Stimulated activated CD4-positive, alpha-beta T cell treated with anti-CD3 and anti-CD28 coated beads, Interleukin-12 subunit alpha, Interleukin-12 subunit beta, amount 100 ng/mL, for 24 hours (primary cell): ENCODE measurements at places on chromosomes 7 and 10.
A peak's percentile ranks its signal among the peaks of the same experiment; 100 is the strongest.

GRCh38 chr10:128896963-128897362, 570.1 kb upstream of the MGMT start:
- DNase-seq = no peak

DNA sequence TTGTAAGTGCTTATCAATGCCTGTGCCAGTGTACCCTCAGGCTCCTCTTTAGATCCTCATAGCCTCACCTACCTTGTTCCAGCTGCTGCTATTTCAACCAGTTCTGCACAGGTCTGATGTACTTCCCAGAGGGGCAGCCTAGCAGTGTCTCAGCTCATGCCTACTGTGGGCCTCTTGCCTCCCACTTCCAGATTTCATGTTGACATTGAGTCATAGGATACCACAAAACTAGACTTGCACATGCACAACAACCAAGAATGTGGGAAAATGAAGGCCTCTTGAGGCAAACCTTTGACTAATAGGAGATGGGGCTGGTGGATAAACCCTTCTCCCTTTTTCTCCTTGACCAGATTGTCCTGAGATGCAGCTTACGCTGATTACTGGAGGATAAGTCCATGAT, 31.0 kb downstream of the PON3 start:
- DNase-seq = no peak

GRCh38 chr10:62000037-62000603, 98.6 kb downstream of the ARID5B start:
- no peak for DNase-seq

DNA sequence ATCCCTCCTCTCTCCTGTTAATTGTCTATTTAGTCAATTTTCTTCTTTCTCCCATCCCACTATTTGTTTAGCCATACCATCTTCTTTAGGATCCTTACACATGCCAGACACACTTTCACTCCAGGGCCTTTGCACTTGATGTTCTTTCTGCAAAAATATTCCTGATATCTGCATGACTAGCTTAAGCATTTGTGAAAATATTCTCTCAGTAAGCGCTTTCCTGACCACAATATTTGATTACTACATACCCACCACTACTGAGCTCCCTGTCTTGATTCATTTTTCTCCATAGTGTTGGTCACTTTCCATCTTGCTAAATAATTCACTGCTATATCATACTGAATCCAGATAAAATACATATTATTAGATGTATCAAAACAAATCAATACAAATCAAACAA, 75.1 kb downstream of the SEMA3D start:
- DNase-seq = no peak

DNA sequence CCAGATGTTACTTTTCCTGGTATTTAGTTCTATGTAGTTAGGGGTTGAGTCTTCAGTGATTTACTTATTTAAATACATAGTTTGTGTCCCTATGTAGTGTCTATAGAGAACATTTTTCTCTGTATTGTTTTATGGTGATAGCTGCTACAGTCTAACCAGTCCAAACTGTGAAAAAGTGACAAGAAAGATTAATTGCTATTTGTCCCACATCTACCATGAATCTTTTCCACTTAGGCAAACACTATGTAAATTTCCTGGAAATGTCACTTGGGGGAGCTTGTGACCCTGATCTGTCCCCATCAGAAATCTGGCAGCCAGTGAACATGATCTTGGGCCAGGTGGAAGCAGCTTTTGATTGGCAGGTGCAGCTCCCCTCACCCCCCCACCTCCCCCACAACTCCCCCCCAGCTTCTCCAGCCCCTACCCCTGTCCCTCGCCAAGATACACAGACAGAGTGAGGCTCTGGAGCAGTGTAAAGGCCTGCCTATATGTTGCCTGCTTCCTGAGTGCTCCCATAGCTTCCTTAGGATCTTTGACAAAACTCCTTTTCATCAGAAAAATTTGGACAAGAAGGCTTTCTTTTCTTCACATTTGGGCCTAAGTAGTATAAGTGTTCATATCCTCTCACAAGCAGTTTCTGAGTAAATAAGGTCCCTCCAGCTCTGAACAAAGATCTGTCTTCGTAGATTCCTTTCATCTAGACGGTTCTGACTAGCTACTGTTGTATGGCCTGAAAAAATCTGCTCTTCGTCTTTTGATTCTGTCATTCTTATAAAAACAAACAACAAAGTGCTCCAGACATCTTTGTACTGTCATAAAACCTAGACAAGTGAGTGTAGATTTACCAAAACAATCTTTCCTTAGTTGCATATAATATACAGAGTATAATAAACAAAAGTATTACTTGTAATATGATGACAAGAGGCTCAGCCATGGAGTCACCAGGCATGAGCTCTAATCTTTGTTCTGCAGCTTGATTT, 31.5 kb upstream of the SLC13A1 start:
- no peak for DNase-seq

DNA sequence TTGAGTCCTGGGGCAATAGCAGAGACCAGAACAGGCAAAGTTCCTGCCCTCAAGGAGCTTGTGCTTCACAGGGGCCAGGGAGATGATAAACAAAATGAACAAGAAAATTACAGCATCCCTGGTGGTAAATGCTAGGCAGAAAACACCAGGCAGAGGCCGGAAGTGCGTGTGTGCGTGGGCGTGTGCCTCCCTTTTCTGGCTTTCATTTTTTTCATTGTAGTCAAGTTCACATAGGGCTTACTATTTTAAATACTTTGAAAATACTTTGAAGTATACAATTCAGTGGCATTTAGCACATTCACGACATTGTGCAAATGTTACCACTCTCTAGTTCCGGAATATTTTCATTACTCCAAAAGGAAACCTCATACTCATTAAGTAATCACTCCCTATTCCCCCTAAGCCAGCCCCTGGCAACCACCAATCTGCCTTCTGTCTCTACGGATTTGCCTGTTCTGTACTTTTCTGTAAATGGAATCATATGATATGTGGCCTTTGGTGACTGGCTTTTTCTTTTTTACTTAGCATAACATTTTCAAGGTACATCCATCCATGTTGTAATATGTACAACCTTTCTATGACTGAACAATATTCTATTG, 88.1 kb upstream of the PDCD4 start:
- DNase-seq = peak; percentile 41

DNA sequence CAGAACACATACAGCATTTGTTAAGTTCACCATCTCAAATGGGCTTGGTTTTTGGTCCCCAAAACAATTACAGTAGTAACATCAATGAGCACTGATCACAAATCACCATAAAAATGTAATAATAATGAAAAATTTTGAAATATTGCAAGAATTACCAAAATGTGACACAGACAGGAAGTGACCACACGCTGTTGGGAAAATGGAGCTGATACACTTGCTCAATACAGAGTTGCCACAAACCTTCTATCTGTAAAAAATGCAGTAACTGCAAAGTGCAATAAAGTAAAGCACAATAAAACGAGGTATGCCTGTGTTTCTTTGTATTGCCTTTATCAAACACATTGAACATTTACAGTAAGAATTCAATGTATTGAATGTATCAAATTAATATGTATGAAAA, 262.7 kb downstream of the CTNNA3 start:
- no peak for DNase-seq

GRCh38 chr7:140653319-140654108, 12.9 kb upstream of the DENND2A start:
- no peak for DNase-seq

- no peak for DNase-seq
Measured at GRCh38 chr7:29120955-29121354, 25.4 kb downstream of the CPVL start.

- DNase-seq = no peak
Measured at GRCh38 chr10:80501913-80502521, 35.7 kb upstream of the SH2D4B start.

- DNase-seq = no peak
Measured at GRCh38 chr7:14835384-14835783, 67.2 kb downstream of the DGKB start.

DNA sequence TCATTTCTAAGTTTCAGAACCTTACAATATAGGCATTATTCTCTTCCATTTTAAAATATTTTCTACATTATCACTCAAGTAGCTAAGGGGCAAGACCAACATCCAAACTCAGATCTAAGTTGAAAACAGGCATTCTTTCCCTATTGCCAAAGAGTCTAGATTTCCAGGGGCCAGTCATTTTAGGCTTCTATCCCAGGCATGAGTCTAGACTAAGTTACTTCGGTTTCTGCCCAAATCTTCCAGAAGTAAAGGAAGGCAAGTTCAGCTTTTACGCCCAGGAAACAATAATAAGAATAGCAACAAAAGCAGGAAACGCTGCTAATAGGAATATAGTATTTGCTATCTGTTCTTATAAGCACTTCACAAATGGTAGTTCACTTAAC, 189.9 kb downstream of the DGKI start:
- DNase-seq = no peak

- no peak for DNase-seq
Measured at GRCh38 chr10:35696392-35697287, 54.5 kb upstream of the FZD8 start.

DNA sequence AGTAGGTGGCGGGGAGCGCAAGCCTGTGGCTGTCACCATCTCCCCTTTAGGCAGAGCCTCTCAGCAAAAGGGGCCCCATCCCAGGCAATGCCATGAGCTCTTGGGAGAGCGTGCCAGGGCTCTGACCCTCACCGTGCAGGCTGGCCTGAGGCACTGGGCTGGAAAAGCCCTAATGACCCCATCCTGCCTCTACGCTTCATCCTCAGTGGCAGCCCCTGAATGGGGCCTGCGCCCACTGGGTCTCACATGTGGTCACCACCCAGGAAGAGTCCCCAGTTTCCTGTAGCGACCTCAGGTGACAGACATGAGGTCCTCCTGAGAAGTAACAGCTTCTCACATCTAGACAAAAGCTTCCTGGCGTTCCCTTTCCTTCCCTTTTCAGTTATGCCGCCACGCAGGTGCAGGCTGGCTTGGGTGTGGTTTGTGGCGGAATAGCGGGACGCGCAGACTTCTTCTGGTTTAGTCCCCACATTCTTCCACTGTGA, 59.2 kb downstream of the CLEC2L start:
- DNase-seq = no peak

- DNase-seq = no peak
Measured at GRCh38 chr10:121497513-121498470, 100.5 kb downstream of the FGFR2 start.

DNA sequence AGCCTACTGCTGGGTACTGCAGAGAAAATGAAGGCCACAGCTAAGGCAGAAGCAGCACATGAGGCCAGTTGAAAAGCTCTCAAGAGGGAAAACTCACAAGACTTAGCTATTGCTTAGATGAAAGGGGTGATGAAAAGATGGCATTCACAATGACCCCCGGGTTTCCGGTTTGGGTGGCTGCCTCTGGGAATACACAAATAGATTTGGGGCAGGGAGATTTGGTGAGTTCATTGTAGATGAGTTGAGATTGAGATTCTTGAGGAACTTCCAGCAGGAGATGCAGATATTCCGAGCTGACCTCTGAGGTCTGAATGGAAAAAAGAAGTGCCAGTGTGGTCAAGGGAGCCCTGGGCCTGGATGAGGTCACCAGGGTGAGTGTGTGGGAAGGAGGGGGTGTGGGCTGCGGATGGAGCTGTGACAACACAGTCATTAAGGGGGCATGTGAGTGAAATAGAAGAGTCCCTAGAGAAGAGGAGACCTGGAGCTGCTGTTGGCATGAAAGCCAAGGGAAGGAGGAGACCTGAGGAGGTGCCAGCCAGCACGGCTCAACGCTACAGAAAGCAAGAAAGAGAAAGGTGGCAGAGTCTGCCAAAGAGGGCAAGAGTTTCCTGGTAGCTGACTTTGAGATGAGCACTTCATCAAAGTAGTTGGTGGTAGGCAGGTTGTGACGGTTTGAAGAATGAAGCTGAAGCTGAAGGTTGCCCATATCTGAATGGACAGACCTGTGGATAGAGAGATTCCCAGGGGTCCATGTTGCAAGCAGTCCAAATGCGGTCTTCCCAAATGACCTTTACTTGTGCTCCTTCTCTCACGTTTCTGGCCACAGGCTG, 43.7 kb downstream of the HIF1AN start:
- no peak for DNase-seq

GRCh38 chr7:127383123-127383835, 9.2 kb downstream of the ZNF800 start:
- DNase-seq = no peak

DNA sequence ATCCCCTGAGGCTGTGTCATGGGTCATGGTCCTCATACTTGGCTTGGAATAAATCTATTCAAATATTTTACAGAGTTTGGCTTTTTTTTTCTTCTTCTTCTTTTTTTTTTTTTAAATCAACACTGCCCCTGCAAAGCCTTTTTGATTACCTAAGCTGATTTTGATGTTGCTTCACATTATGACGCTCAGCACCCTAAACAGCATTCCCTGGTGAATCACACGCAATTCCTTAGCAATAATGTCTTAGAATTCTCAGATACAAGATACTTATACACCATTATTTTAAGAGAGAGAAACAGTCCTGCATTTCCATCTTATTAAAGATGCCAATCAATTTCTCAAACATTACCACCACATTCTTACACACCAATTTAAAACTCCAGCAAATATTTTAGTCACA, 323.7 kb upstream of the IGFBP3 start:
- DNase-seq = no peak

DNA sequence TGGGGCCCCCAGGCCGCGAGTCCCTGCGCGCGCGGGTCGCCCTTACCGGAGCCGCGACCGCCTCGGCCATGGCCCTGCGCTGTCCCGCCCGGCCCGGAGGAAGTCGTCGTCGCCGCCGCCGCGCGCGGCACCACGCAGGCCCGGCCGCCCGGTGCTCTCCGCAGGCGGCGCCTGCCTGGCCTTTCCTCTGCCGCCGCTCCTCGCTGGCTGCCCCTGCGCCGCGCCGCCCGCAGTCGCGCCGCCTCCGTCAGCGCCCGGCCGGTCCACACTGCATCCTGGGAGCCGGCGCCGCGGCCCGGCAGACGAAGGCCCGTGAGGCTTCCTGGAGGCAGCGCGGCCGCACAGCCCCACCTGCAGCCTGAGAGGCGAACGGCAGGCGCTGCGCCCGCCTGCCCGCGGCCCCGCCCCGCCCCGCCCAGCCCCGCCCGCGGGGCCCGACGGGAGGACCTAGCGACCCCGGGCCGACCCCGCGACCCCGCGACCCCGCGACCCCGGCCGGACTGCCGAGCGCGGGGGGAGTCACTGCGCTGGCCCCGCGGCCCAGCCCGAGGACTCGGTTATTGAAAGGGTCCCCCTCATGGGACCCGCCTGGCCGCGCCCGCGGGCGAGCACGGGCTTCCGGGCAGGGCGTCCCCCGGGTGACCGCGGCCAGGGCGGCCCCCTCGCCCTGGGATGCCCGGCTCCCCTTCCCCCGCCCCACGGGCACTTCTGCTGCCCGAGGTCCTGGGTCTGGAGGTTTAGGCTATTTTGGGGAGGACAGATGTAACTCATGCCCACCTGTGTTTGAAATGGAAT, at the start of gene ZNF746:
ZNF746 (minus strand) TSS at position 343 of the 795 bp plus-strand sequence; CDS start at position 70, 273 bp downstream.
- DNase-seq = peak; percentile 75
